ENCODE measurements at places on chromosomes 12 and 14.

GRCh38 chr12:30694412-30695198 lies 1.1 kb downstream of the IPO8 start:
- DNase-seq = peak; percentile 67

GRCh38 chr12:3885277-3886094 lies 12.3 kb upstream of the PARP11 start:
- peak; percentile 40 for DNase-seq

DNA sequence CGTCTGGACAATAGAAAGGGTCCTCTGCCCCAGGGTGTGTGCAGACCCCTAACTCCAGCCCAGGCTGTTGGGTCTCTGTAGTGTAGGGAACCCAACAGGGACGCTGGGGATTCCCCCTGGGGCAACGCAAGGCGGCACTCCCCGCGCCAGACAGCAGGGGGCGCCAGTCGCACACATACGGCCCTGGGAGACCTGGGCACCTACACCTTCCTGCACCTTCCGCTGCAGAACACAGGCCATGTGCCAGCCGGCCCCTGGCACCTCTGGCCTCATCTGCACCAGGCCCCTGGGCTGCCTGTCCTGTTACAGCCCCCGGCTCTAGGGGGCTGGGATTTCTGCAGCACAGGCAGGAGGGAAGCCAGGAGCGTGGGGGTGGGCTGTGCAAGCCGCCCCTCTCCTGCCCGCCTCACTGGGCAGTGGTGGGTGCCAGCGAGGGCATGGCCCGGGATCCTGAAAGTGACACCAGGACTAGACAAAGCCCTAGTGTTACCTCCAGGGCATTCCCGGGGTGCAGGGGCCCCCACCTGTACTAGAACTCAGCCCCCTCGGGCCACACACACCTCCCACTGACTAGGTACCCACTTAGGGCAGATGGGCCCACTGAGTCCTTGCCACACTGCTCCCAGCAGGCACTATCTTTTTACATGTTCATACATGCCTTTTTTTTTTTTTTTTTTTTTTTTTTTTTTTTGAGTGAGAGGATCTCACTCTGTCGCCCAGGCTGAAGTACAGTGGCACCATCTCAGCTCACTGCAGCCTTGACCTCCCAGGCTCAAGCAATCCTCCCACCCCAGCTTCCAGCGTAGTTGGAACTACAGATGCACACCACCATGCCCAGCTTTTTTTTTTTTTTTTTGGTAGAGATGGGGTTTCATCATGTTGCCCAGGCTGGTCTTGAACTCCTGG lies 37.5 kb downstream of the CCNK start:
- peak; percentile 64 for DNase-seq

DNA sequence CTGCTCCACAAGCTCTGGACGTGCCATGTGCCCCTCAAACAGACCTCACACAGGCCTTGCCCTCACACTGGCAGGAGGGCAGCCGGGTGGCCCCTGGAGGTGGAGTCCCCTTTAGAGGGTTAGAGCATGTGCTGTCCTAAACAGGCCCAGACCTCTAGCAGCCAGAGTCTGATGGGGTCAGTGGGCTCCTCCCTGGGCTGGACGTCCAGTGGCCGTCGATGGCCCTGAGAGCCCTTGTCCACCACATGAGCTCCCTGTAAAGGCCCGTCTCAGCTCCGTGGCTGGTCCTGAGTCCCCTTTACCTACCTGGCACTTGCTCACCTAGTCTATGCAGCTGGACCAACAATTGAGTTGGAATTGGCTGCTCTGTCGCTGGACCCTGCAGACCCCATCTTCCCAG lies 3.8 kb downstream of the TMEM179 start:
- no peak for DNase-seq

DNA sequence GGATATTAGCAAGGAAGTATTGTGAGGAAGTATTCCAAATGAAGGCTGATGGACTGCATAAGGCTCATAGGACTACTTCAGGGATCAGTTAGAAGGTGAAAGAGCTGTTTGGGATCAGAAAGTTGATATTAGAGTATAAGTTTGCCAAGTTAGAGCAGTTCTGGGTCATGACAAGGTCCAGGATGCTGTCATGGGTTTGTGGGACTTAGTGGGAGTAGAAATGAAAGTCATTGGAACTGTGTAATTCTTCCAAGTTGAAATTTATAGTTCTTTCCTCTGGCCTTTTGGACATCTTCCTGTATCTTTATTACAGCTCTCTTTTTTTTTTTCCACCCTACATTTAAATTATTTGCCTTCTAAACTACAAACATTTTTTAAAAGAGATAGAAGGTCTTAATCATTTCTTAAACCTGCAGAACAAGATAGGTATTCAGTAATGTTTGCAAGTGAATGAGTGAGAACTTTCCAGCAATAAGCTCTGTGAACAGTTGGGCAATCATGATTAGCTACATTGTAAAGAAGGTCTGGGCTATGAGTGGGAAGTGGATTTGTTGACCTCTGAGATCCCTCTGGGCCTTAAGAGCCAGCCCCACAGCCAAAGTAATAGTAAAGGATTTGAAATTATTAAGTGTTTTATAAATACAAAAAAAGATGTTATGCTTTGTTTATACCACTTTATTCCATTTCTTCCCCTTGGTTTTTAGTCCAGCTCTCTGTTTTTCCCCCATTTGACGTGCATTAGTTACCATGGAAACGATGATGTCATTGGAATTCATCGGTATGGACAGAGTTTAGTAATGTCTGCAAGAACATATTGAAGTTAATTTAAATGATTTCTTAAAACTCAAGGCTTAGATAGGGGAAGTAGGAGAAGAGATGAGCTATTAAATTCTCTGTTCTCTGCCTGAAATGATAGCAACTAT lies 247.9 kb upstream of the ARHGAP5 start:
- no peak for DNase-seq

- peak; percentile 79 for DNase-seq
These were observed 389.6 kb upstream of the DDHD1 start for GRCh38 chr14:53542732-53543131.

GRCh38 chr14:78567343-78567742 lies 397.2 kb downstream of the NRXN3 start:
- no peak for DNase-seq

DNA sequence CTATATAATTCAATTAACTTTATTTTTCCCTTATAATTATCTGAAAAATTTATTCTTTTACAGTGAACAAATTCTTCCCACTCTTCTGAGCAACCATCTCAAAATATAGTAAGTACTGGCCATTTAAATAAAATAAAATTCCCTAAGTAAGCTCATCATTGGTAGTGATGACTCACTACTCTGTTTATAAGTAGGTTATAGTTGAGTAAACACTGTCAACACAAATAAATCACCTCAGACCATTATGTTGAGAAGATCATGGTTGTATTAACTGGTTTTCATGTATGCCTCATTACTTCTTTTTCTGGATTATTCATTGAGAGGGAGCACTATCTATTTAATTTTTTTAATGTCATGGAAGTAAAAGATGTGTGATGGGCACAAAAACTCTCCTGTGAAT lies 220.5 kb downstream of the SEC23A start:
- DNase-seq = no peak

GRCh38 chr12:2333491-2334195 lies 280.9 kb downstream of the CACNA1C start:
- DNase-seq = no peak

GRCh38 chr12:72836194-72836593 lies 564.0 kb downstream of the TRHDE start:
- no peak for DNase-seq

GRCh38 chr12:89225401-89225800 lies 126.9 kb downstream of the DUSP6 start:
- no peak for DNase-seq

GRCh38 chr14:85463512-85463911 lies 66.4 kb upstream of the FLRT2 start:
- DNase-seq = peak; percentile 38

GRCh38 chr12:39959467-39959866 lies 146.4 kb downstream of the SLC2A13 start:
- DNase-seq = no peak

All from NCI-H1105 (cell line).